ENCODE measurements at places on chromosomes 13 and 19. TPM values are rescaled to one million over a fixed set of nuclear protein-coding genes. Genes with fewer than 3 reads are reported as not detected.
A peak's percentile ranks its signal among the peaks of the same experiment; 100 is the strongest.

Gene MBD3L2
- not detected for total RNA-seq

DNA sequence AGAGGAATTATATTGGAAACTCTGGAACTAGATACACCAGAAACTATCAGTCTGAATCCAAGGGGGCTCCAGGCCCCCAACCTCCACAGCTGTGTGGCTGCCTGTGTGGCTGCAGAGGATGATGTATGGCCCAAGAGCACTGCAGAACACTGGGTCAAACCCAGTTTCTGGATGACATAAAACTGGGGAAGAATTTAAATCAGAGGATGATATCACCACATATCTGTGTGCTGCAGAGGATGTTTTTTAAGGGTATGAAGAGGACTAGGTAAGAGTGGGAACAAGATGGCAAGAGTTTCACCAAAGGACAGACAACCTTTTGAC is 226.4 kb downstream of the SUCLA2 start:
- DNase-seq, result no peak

GRCh38 chr19:39814595-39814994 is 19.4 kb downstream of the DYRK1B start:
- no peak for DNase-seq

GRCh38 chr19:18312092-18312534 is 10.8 kb downstream of the LSM4 start:
- no peak for DNase-seq

GRCh38 chr13:112619730-112620631 is 32.0 kb upstream of the TUBGCP3 start:
- DNase-seq, result peak; percentile 26
